Left renal pelvis (tissue), 4 donors: ENCODE measurements at places on chromosomes 3 and 15. TPM values are rescaled to one million over a fixed set of nuclear protein-coding genes. Genes with fewer than 3 reads are reported as not detected.

- no peak for DNase-seq
These were observed 88.4 kb upstream of the GALNT15 start for GRCh38 chr3:16085884-16086608.

DNA sequence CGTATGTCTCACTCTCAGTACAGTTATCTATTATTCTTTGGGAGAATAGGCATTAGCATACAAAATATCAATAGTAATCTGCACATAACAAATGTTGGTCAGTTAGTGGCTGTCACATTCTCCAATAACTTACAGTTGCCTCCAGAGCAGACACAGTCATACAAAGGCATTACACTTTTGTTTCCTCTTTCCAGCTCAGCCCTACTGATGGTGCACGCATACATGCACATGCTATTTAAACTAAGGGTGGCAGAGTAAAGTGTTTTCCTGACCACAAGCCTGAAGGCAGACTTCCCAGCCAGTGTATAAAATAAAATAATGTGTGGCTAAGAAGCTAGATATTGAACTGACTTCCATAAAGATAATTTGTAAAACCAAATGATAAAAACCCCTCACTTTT lies 47.6 kb downstream of the PHLDB2 start:
- no peak for DNase-seq

GRCh38 chr15:66820481-66821176 lies 118.6 kb downstream of the SMAD6 start:
- no peak for DNase-seq

Gene CACNA1D
- 14.3 TPM for polyA plus RNA-seq
